LoVo (cell line): ENCODE measurements at places on chromosomes 6 and 20.

GRCh38 chr6:98547634-98548033 is 286.7 kb upstream of the POU3F2 start:
- DNase-seq = no peak

DNA sequence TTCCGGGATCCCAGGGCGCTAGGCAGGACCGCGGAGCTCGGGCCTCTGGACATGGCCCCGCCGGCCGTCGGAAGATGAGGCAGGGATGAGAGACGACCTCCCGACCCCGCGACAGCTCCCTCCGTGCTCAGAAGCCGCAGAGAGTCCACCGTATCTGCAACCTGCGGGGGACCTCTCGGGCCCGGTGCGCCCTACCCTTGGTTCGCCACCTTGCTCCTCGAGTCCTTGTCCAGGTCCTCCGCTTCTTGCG is 301 bp downstream of the PPP1R3D start:
- DNase-seq = no peak

- DNase-seq = no peak
Measured at GRCh38 chr20:8744228-8744844, 324.6 kb upstream of the PLCB4 start.

- no peak for DNase-seq
Measured at GRCh38 chr6:37365791-37366190, 12.0 kb downstream of the RNF8 start.

DNA sequence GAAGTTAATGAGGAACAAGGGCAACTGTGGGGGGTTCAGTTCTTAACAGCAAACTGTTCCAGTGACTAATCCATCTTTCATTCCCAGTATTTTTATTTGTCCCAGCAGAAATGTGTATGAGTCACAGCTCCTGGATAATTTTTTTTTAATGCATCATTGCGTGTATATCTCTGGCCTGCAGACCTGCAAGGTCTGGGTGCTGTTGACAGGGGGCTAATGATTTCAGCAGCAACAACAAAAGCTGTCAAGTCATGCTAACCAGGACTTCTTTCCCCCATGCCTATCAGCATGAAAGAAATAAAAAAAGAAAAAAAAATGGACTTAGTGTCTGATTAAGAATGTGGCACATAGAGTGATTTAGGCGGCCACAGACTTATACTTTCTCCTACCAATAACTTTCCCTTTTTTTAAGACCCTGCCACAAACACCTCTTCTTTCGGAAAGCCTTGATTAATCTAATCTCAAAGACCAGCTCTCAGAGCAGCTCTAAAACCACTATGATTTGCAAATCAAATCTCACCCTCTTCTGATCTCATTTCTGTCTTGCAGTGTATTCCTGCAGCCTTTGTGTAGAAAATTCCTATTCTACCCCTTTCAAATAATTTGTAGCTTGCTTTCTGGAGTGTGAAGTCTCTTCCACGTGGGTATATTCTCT is 14.2 kb upstream of the PREX1 start:
- DNase-seq = peak; percentile 51

DNA sequence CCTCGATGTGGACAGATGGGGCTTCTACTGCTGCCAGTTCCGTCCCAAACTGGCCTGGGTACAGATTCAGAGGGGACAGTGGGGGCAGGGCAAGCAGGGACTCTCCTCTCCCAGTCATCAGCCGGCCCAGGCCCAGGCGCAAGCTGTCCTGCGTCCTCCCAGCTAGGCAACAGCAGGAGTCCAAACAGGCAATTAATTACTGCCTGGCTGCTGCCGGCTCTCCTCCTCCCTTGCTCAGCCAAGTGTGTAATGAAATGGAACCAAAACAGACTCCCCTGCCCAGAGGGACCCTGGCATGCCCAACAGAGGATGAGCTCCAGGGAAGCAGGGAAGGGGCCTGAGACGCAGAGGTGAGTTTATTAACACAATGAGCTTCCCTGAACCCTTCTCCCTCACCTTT is 17.8 kb upstream of the SLC32A1 start:
- no peak for DNase-seq
